Stimulated activated CD8-positive, alpha-beta memory T cell treated with anti-CD3 and anti-CD28 coated beads, Interleukin-7, amount 100 ng/mL, for 1 hour (primary cell): ENCODE measurements at places on chromosomes 16 and 17.

GRCh38 chr16:50457979-50458491, 89.2 kb upstream of the BRD7 start:
- DNase-seq: no peak

GRCh38 chr17:75109407-75110233, at the start of gene ARMC7:
Gene ARMC7, plus strand, starts transcription at chr17:75109969. Its CDS starts 320 bp downstream, at chr17:75110289.
- DNase-seq: peak; percentile 86

DNA sequence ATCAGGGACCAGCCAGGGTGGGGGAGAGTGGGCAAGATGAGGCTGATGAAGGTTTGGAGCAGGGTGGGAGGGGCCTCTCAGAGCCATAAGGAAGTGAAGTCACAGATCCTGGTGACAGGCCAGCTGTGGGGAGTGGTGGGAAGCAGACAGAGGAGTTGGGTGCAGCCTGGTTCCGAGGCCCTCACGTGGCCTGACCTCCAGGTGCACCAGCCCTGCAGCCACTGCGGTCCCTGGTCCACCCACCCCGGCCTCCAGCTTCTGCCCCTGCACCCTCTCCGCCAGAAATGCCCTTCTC, 3.9 kb upstream of the ZFPM1 start:
- DNase-seq: no peak

- DNase-seq: no peak
Measured at GRCh38 chr17:14202388-14203166, 34.1 kb downstream of the CDRT15 start.

DNA sequence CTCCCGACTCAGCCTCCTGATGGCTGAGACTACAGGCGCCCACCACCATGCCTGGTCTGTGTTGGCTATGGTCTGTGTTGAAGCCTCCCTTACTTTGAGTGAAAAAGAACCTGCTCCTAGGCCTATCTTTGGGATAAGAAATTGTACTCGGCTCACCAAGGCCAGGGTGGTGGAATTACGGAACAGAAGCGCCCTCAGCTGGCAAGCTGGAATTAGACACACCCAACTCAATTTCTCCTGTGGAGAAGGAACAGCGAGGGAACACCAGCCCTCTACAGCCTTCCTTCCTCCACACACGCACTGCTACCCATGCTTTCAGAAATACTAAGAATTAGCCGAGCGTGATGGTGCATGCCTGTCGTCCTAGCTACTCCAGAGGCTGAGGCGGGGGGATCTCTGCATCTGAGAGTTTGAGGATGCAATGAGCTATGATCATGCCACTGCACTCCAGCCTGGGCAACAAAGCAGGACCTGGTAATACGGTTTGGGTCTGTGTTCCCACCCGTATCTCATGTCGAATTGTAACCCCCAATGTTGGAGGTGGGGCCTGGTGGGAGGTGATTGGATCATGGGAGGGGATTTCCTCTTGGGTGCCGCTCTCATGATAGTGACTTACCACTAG, 40.1 kb upstream of the RBBP6 start:
- no peak for DNase-seq
